ENCODE measurements at places on chromosomes 2 and 18. TPM values are rescaled to one million over a fixed set of nuclear protein-coding genes. Genes with fewer than 3 reads are reported as not detected.
A peak's percentile ranks its signal among the peaks of the same experiment; 100 is the strongest.

Gene MC5R
- not detected for total RNA-seq

Gene ALK
- total RNA-seq: 0.09 TPM

Gene KCNG2
- total RNA-seq: not detected

Gene SNED1
- 7.1 TPM for total RNA-seq

Gene CIDEA
- total RNA-seq: not detected

DNA sequence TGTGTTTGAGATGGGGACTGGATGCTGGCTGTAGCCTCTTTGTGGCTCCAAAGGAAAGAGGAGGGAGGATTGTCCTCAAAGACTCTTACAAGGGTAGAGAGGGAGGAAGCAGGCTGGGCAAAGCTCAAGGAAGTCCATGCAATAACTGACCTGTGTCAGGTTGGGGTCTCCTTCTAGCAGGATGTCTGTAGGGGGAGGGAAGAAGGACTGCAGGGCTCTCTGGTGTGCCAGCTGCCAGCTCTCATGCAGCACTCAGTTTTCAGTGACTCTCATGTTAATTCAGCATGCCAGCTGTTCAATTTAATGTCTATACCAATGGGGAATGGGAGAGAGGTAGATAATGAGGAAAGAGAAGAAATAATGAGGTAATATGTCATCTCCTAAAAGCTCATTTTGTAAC, 85.3 kb upstream of the RANBP2 start:
- DNase-seq: no peak
- H3K4me3 ChIP-seq: no peak overlapping the region
- no peaks in the 10 kb centered on the region for H3K27me3 ChIP-seq
- H3K36me3 ChIP-seq: no peaks in the 10 kb centered on the region
- peak overlapping the region; percentile 55 for H3K27ac ChIP-seq

- H3K27me3 ChIP-seq: no peaks in the 10 kb centered on the region
- no peaks in the 10 kb centered on the region for H3K36me3 ChIP-seq
- no peak overlapping the region for H3K27ac ChIP-seq
- H3K4me3 ChIP-seq: no peak overlapping the region
- no peak for DNase-seq
These were observed 1041.5 kb upstream of the CRIM1 start for GRCh38 chr2:35314049-35314448.

- DNase-seq: no peak
- H3K4me1 ChIP-seq: no peaks in the 10 kb centered on the region
- H3K27ac ChIP-seq: no peak overlapping the region
- peaks cover 61% of the 10 kb centered on the region for H3K27me3 ChIP-seq
- H3K4me3 ChIP-seq: no peak overlapping the region
These were observed 24.1 kb downstream of the MAL start for GRCh38 chr2:95049683-95049955.

DNA sequence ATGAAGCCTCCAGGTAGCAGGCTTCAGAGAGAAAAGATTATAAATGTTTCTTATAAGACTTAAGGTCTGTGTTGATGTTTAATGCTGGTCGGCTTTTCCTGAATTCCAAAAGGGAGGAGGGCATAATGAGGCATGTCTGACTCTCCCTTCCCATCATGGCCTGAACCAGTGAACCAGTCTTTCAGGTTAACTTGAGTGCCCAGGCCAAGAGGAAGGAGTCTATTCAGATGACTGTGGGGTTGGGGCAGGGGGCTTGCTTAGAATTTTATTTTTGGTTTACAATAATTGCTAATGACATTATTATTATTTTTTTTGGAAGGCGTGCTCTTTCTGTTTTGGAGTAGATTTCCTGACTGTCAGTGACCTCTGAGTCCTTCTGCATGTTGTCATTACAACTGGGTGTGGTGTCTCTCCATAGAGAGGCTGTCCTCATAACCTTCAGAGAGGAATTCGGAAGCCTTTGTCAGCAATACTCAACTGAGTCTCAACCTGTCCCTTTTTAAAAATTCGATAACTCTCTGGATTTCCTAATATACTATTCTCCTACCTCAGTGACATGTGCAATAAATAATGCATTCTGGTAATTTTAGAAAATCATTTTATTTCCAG, 275.1 kb upstream of the CXCR4 start:
- H3K4me3 ChIP-seq: no peak overlapping the region
- H3K27me3 ChIP-seq: peaks cover 37% of the 10 kb centered on the region
- no peak overlapping the region for H3K27ac ChIP-seq
- no peaks in the 10 kb centered on the region for H3K4me1 ChIP-seq
- H3K36me3 ChIP-seq: no peaks in the 10 kb centered on the region

DNA sequence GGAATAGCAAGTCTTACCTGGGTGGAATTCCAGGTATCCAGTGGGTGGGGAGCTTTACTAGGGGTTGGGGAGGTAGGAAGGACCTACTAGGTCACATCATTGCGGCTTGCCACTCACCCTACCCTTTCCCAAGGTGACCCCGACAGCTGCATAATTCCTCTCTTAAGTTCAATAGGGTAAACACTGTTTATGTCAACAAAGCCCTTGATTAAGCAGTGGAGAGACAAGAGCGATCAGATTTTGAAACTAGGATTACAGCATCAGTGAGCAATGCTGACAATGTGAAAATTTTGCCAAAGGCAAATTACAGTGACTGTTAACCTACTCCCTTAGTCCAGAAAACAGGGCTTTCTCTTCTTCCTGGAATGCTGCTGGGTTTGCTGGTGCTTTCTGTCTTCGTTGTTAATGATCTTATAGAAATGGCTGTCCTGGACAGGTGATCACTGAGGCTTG, 14.5 kb downstream of the SLC19A3 start:
- H3K4me1 ChIP-seq: peaks cover 16% of the 10 kb centered on the region
- H3K27ac ChIP-seq: peak overlapping the region; percentile 96
- no peak overlapping the region for H3K4me3 ChIP-seq
- DNase-seq: no peak

DNA sequence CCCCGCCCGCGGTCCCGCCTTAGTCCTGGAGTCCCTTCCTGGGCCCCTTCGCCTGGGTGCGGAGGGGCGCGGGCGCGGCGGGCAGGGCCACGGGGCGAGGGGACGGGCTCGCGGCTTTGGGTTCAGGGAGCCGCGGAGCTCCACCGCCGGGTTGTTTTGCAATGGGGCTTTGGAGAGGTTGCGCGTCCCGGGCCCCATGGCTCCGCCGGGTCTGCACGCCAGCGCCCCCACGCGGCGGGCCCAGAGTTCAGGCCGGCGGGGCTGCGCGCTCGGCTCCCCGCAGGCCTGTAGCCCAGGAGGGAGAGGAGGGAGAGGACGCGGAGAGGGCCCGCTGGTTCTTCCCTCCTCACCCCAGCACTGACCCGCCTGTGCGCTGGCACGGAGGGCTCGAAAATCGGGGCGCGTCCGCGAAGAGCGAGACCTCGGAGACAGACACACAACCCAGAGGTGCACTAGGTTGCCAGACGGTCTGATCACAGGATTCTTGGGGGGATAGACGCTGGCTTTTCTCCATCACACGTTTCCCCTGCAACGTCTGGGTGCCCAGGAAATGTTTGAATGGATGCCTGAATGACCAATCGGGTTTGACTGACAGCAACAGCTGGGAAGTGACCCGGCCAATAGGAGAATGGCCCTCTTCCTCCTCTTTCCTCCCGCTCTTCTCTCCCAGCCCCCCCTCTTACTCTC, 4.9 kb upstream of the SIX2 start:
- no peak overlapping the region for H3K27ac ChIP-seq
- H3K27me3 ChIP-seq: peaks cover 96% of the 10 kb centered on the region
- peak overlapping the region; percentile 37 for H3K4me3 ChIP-seq

Data from mesothelial cell of epicardium (in vitro differentiated cells).